Testis (tissue), 5 donors: ENCODE measurements at places on chromosomes 1 and 21.

GRCh38 chr21:36981049-36981391 is 14.6 kb upstream of the HLCS start:
- no peak for DNase-seq
- H3K27ac ChIP-seq: peak overlapping the region; percentile 15
- no peaks in the 10 kb centered on the region for H3K27me3 ChIP-seq
- no peaks in the 10 kb centered on the region for H3K36me3 ChIP-seq
- H3K4me3 ChIP-seq: peak overlapping the region; percentile 65
- peaks cover 6% of the 10 kb centered on the region for H3K4me1 ChIP-seq

DNA sequence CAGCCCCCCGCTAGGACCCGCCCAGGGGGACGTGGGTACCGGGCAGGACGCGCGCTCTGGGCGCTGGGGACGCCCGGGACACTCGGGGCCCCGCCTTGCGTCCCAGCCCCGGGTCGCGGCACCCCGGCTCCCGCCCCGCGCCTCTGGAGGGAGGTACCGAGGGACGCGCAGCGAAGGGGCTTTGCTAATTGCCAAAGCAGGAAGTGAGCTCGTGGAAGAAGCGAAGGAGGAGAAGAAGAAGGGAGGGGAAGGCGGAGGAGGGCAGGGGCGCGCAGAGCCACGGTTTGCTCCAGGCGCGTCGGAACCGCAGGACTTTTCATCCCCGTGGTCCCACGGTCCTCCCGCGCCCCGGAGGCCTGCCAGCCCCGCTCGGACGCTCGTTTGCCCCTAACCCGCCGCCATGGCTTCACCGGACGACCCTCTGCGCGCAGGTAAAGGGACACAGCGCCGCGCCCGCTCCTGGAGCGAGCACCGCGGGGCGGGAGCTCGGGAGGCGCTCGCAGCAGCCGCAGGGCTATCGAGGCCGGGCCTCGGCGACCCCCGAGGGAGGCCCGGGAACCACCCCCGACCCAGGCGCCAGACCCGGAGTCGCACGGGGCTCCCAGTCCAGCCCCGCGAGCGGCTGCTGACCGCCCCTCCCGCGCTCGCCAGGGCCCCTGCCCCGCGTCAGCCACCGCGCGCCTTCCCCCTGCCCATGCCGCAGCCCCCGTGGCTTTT is 1.3 kb downstream of the EDARADD start:
- H3K4me3 ChIP-seq: peak overlapping the region; percentile 49
- no peaks in the 10 kb centered on the region for H3K36me3 ChIP-seq
- H3K27ac ChIP-seq: no peak overlapping the region
- H3K4me1 ChIP-seq: peaks cover 3% of the 10 kb centered on the region
- peak; percentile 18 for DNase-seq

DNA sequence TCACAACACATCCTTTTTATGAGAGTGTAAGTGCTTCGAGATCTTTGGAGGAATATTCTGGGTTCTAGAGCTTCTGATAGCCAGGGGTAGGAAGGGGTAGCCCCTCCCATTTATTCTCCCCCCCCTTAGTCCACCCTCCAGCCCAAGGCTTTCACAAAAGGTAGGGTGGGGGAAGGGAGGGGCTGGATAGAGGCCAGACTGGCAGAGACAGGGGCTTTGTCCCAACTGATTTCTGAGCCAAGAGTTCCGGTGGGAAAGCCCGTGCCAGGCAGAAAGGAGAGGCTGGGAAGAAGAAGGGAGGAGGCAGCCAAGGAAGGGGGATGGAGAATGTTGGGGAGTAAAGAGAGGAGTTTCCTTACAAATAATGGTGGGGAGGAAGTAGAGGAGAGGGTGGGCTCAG is 3.1 kb downstream of the BCAN start:
- no peak overlapping the region for H3K4me3 ChIP-seq
- H3K27me3 ChIP-seq: no peaks in the 10 kb centered on the region
- H3K4me1 ChIP-seq: peaks cover 6% of the 10 kb centered on the region
- H3K27ac ChIP-seq: no peak overlapping the region
- no peaks in the 10 kb centered on the region for H3K36me3 ChIP-seq

- no peaks in the 10 kb centered on the region for H3K36me3 ChIP-seq
- DNase-seq: no peak
- H3K4me3 ChIP-seq: no peak overlapping the region
Measured at GRCh38 chr1:2591581-2592261, 5.1 kb downstream of the PRXL2B start.
